ENCODE measurements at places on chromosomes 7 and 10.

- DNase-seq, result no peak
Measured at GRCh38 chr10:86520871-86521677, 518 bp downstream of the WAPL start.

- DNase-seq, result no peak
Measured at GRCh38 chr10:31028081-31028480, 3.6 kb downstream of the ZNF438 start.

DNA sequence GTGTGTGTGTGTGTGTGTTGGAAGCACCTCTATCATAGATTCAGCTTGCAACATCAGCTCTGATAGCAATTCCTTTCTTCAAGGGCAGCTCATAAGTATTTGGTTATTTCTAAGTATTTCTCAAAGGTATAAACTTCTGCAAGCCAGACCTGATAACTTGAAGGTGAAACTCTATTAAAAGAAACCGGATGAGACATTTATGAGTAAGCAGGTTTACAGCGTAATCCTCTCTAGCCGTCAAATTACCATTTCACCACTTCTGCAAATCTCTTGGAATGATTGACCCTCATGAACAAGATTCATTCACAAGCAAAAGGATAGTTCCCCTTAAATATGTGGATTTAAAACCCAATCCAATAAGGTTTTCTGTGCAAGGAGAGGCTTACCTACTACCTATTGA lies 23.1 kb downstream of the PDE1C start:
- DNase-seq, result no peak

DNA sequence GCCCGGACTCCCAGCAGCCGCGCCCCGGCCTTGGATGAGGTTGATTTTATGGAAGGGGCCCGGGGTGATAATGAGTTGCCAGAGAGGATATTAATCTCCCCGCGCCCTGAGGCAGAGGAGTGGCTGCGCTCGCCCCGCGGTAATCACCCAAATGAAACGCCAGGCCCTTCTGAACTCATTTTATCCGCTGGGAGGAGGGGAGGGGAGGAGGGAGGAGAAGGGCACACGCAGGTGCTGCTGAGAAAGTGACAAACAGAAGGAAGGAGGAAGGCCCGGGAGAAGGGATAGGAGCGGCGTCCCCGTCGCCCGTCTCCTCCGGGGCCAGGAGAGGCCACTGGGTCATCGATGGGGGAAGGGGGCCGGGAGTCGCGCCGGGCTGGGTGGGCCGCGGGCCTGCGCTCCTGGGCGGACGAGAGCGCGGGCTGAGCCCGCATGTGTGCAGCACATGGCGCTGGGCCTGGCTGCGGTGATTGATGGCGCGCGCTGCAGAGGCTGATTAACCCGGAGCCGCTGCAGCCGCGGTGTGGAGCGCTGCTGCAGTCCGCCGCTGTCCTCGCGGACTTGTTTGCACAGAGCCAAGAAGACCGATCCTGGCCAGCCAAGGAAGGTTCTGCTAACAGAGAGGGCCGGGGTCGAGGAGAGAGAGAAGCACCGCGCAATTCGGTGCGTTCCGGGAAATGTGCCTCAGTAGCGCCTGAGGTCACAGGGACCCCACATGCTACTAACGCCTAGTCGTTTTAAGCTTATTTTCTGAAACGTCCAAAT lies 6.5 kb downstream of the MNX1 start:
- DNase-seq, result no peak

DNA sequence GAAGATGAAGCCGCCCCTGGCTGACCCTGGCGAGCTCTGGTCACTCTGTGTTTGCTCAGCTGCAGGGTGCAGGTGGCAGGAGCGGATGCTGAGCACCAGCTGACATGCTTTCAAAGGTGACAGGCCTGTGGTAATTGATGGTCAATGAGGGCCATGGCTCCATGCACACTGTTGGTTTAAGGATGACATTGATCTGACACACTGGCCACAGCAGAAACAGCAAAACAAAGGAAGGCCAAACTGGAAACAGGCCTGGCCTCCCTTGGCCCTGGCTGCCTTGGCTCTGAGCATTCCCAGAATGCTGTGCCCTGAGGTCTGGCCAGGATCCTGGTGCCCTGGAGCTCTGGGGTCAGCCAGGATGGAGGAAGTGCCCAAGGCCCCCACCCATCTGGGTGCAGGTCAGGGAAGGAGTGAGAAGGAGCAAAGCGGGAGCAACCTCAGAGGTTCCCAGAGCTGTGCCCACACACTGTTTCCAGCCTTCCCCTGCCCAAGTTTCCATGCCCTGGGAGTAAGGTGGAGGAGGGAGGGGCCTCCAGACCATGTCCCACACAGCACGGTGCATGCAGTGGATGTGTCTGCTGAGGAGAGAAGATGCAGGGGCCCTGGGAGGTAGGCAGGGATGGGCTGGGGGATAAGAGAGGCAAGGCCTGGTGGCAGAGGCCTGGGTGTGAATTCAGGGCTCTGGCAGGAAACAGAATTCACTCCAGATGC lies 302.2 kb downstream of the RPS24 start:
- no peak for DNase-seq

GRCh38 chr7:74599244-74599643 lies 58.3 kb upstream of the GTF2I start:
- no peak for DNase-seq

- no peak for DNase-seq
Measured at GRCh38 chr10:38094927-38095574, 914 bp downstream of the ZNF37A start.

DNA sequence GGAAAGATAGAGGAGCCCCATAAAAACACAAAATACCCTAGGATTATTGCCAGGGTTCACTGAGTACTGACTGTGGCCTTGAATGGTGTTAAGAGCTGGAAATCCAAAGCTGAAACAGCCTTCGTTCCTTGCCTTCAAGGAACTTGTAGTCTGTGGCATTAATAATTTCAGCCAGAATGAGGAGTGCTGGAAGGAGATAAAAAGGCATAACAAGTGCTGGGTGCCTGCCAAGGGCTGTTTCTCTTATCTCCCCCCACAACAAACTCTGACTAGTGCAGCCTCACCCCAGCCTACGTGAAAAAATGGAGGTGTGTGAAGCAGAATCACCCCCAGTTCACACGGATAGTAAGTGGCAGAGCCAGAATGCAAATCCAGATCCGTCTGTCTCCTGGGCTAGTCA lies 199.1 kb upstream of the LYZL2 start:
- no peak for DNase-seq

DNA sequence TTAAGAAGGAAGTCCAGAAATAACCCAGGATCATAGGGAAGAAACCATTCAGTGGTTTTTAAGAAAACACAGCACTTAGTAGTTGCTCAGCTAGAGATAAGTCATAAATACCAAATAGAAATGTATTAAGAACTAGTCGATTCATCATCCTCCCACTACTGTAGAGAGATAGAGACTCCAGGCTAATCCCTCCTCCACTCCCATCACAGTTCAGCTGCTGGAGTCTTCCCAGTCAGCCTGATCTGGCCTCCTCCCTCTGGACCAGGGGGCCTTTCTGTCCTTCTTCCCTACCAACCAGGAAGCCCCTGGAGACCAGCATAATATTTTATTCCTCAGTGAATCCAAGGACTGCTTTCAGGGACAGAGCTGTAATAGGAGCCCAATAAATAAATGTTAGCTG lies 294.1 kb upstream of the YAE1 start:
- no peak for DNase-seq

DNA sequence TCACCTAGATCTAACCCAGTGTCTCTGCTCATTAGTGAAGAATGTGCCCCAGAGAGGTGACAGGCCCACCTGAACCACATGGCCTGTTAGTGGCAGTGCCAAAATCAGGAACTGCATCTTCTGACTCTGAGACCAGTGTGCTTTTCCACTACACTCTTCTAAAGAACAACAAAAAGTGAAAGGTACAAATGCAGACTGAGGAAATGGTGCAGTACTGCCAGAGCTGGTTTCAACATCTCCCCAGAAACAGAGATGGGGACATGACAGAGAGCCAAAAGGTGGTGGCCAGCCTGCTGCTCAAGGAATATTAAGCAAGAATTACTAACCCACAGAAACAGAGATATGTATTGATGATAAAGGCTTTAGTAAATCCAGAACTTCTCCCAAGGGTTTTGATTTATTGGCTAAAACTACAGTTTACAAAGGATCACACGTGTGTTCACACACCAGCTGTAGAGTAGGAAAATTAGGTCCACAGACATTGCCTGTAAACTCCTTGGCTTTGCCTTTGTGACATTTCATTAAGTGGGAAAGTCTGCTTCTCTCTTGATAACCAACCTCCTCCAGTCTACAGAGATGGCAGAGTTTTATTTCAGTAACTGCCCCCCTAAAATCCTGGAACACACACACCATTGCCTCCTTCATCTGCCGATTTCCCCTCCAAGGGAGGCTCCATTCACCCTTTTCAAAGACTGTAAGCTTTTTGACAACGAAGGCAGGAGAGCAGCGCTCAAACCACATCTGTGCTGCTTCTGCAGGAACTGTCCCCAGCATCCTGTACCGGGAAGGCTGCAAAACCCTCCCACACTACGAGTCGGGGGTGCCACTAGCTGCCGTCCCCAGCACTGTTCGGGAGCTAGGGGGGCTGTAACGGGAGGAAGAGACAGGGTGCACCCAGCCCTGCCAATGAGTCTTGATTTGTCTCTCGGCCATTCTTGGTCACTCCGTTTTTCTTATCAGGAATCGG lies 29.8 kb downstream of the GSDME start:
- DNase-seq, result no peak

GRCh38 chr7:8592167-8592566 lies 158.8 kb downstream of the NXPH1 start:
- DNase-seq, result no peak

- DNase-seq, result no peak
Measured at GRCh38 chr10:77661100-77661499, 23.5 kb upstream of the KCNMA1 start.

GRCh38 chr10:95297402-95297801 lies 6.6 kb upstream of the PDLIM1 start:
- no peak for DNase-seq

GRCh38 chr10:46323176-46323575 lies 36.4 kb downstream of the ANTXRL start:
- no peak for DNase-seq

DNA sequence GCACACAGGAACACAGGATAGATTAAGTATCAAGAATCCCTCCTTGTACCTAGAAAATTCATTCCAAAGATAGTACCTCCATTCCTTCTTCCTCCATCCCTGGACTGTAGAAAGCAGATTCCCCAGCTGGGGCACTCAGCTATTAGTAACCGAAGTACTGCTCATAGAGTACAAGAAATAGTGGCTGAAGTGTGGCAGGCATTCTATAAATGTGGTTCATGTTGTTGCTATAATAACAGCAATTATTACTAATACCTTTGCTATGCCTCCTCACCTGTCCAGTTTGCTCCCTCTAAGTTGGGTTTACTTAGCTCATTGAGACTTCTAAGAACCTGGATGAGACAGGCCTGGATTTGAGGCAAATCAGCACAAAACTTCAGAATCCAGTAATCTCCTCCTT lies 453.2 kb downstream of the GRM8 start:
- no peak for DNase-seq

- DNase-seq, result no peak
Measured at GRCh38 chr7:82530361-82530760, 86.8 kb upstream of the CACNA2D1 start.

- DNase-seq, result no peak
Measured at GRCh38 chr7:70830426-70830825, 301.5 kb upstream of the GALNT17 start.

- DNase-seq, result no peak
Measured at GRCh38 chr7:11193131-11193867, 219.6 kb downstream of the PHF14 start.

DNA sequence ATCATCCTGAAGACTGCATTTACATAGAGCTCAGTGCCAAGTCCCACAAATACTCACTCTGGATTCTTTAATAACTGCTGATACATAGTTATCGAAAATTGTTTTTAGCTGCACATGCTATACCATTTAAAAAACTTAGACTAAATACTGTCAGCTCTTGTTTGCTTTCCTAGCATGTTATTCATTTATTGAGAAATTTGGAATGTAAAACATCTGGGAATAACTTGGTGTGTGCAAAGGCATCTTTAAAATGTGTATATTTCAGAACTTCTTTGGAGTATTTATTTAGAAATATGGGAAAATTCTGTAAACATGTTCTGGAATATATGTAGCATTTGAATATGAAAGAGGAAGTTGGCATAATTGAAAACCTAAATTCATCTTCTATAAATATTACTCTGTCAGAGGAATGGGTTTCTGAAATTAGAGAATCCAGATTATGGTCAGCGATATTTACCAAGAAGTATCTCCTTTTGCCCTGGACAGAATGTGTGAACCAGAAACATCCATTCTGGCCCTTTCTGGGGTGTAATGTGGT lies 119.7 kb downstream of the ARID5B start:
- no peak for DNase-seq

DNA sequence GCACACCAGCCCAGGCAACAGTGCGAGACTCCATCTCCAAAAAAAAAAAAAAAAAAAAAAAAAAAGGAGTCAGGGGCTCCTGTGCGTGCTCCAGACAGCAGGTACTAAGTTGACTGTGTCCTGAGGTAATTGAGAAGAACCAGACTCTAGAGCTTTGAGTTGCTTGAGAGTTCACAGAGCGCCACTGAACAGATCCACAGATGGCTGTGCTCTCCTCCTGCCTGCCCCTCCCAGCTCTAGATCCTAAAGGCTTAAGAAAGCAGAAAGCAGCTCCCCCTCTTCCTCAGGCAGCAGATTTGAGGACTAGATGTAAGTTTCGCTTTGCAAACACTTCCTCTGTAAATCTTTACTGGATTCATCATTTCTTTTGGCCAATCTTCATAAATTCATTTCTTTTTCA lies 38.7 kb downstream of the SHH start:
- DNase-seq, result no peak

GRCh38 chr7:71290452-71290851 lies 158.5 kb downstream of the GALNT17 start:
- DNase-seq, result no peak

- DNase-seq, result no peak
Measured at GRCh38 chr7:153247926-153248325, 488.4 kb downstream of the ACTR3B start.

DNA sequence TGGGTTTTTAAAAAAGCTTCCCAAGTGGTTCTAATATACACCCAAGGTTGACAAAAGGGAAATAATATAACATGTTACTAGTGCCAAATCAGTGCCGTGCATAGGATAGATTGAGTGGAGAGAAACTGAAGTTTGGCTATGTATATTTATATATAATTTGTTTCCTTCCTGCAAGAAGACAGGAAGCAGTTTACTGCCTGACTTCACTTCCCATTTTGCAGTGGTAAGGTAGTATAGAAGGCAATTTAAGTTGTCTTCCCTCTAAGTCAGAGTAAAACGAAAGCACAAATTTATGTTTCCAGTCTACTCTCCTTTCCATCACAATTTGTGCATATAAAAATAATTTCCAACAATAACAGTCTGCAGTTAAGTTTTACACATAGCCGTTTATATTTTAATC lies 3.4 kb upstream of the HYCC1 start:
- DNase-seq, result no peak

GRCh38 chr7:79286181-79286580 lies 167.3 kb downstream of the MAGI2 start:
- no peak for DNase-seq

Data from CD4-positive, alpha-beta T cell (primary cell).